Activated T-helper 1 cell treated with anti-CD3 and anti-CD28 coated beads, Interleukin-2, amount 50 U/mL, for 16 hours (primary cell): ENCODE measurements at places on chromosomes 5 and 9.

DNA sequence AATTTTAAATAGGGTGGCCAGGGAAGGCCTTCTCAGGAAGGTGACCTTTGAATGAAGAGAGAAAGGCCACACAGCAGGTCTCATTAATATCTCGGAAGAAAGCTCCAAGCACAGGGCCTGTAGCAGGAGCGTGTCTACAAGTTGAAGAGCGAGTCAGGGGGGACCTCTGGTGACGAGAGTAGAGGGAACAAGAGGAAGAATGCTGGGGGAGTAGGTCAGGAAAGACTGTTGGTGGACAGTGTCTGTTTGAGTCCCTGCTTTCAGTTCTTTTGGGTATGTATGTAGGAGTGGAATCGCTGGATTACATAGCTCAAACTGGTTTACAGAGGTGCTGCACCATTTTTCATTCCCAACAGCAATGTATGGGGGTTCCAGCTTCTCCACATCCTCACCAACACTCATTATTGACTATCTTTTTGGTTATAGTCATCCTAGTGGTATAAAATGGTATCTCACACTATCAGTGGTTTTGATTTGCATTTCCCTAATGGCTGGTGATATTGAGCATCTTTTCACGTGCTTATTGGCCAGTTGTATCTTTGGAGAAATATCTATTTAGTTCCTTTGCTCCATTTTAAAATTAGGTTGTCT lies 55.8 kb downstream of the NUP214 start:
- DNase-seq, result no peak

GRCh38 chr9:116589392-116590354 lies 97.4 kb upstream of the TRIM32 start:
- no peak for DNase-seq

DNA sequence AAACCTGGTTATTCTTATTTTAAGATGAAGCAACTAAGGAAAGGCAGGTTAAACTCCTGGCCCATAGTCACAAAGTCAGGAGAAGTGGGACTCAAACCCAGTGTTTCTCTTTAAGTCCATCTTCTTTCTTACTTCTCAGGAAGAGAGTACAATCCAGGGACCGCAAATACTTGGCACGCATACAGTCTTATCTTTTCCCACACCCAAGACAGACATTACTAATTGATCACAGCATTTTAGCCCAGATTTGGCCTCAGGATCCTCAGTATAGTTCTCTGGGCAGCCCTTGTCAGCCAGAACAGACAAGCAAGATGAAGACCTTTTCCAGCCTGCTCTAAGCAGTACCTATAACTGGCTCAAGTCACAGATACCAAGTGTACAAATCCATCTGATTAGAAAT lies 125.5 kb upstream of the RAI14 start:
- DNase-seq, result no peak

- DNase-seq, result no peak
Observed at GRCh38 chr5:1013948-1014301, 5.3 kb downstream of the NKD2 start.

- DNase-seq, result no peak
Observed at GRCh38 chr5:98106116-98107031, 667.1 kb upstream of the RGMB start.

- no peak for DNase-seq
Observed at GRCh38 chr9:79123415-79123814, 448.4 kb upstream of the TLE4 start.

GRCh38 chr5:173869316-173869715 lies 18.8 kb upstream of the CPEB4 start:
- no peak for DNase-seq

- DNase-seq, result no peak
Observed at GRCh38 chr9:114309096-114309495, 13.8 kb upstream of the ORM1 start.

DNA sequence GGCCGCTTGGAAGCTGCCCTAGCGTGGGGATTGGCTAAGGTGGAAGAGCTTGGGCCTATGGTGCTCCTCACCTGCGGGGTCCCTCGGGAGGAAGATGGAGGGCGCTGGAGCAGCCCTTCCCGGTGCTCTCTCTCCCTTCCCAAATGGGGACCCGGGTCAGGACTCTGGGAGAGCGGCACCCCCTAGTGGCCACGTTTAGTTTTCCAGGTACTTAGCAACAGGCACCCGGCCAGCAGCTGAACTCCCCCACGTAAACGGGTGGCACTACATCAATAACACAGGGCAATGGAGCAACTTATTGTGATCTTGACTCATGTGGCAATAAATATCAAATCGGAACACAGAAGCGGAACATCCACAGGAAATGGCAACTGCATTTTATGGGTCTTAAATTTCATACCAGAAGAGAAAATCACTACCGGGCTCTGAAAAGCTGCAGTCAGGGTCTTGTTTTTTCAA lies 316.6 kb downstream of the AGTPBP1 start:
- no peak for DNase-seq

- DNase-seq, result no peak
Observed at GRCh38 chr5:56145106-56145505, 88.0 kb downstream of the ANKRD55 start.

GRCh38 chr5:151696470-151697061 lies 9.9 kb upstream of the SPARC start:
- no peak for DNase-seq

- no peak for DNase-seq
Observed at GRCh38 chr5:158422653-158423515, 563.9 kb upstream of the CLINT1 start.

DNA sequence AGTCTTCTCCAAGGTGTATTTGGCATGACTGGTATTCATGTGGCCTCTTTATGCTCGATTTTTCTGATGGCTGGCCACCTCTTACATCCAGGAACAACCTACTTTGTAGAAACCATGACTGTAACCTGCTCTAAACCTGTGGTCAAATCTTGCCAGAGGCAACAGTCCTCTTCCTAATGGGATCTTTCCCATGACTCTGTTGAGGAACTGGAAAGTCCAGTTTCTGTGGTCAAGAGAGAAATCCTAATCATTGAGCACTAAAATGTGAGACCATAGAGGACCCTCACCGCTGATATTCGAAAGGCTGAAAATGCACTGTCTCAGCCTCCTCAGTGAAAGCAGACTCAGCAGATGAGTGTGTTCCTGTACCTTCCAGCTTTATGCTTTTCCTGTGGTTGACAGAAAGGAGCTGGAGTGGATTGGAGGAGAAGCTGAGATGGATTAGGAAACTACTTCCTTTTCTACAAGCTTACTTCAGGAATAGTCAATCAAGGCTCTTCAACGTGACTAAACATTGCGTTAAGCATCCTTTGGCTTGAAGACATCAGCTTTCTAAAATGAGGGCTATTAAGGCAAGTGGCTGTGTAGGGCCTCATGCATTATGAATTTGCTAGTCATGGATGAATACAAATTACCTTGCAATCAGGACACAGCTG lies 69.7 kb upstream of the DAPK1 start:
- no peak for DNase-seq

DNA sequence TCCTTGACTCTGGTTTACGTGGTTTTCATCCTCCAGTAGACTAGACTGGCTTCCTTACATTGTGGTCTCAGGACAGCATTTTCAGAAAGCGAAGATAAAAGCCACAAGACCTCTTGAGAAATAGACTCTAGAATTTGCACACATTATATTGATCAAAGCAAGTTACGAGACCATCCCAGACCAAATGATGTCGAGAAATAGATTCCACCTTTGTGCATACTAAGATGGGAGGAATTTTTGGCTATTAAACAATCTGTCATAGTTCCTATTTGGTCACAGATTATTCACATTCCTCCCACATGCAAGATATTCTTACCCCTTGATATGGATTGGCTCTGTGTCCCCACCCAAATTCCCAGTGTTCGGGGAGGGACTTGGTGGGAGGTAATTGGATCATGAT lies 65.6 kb downstream of the TEX10 start:
- DNase-seq, result no peak

DNA sequence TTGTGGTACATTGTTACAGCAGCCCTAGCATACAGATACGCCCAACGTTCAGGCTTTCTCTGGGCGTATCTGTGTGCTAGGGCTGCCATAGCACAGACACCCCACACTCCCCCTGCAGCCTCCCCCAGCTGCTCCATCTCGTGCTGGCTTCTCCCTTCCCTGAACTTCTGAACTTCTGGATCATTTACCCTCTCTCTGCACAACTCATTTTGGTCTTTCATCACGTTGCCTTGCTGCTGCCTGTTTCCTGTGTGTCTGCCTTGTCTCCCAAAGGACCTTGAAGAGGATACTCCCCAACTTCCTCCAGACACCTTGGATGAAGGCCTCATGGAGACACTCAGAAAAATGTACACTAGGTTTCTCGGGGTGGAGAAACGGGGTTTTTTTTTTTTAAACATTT lies 37.3 kb downstream of the SLIT3 start:
- DNase-seq, result no peak

- DNase-seq, result no peak
Observed at GRCh38 chr5:10400831-10401230, 40.8 kb upstream of the ROPN1L start.

DNA sequence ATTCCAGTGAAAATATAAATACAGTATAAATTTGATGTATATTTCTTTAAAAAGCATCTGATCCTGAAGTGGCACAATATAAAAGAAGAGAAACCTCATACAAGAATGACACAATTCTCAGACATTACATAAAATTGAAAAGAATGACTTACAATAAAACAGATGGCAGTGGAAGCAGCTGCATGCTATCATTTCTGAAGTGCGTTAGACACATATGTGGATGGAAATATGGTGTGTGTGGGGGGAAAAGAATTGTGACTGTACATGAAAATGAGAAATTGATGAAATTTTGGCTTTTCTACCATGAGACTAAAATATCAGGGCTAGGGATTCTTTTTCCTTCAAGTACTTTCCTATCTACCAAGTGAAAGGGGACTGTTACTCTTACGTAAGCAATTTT lies 45.9 kb upstream of the CDH18 start:
- no peak for DNase-seq

DNA sequence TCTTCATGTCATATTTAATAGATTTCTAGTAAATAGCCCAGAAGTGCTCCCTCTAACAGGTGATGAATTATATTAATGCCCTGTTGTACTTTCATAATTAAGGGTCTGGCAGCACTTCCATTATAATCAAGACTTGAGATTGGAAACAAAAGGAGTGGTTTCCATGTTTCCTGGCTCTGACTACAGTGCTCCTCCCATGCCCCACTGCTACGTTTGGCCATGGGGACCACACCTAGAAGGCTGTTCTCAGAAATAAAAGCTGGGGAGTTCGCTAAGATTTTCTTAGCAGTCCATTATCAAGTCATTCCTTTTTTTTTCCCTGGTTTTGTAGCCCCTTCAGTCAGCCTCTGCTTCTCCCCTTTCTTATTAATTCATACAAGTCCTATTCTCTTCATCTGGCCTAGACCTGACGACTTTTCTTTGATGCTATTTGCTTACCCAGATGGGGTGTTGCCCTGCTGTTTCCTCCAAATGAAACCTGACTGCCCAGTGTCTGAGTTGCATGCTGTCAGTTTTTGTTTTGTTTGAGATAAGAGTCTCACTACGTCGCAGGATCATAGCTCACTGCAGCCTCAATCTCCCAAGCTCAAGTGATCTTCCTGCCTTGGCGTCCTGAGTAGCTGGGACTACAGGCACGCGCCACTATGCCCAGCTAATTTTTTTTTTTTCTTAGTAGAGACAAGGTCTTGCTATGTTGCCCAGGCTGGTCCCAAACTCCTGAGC lies 312.1 kb upstream of the EFNA5 start:
- no peak for DNase-seq

- no peak for DNase-seq
Observed at GRCh38 chr5:144484124-144484897, 313.6 kb downstream of the KCTD16 start.

DNA sequence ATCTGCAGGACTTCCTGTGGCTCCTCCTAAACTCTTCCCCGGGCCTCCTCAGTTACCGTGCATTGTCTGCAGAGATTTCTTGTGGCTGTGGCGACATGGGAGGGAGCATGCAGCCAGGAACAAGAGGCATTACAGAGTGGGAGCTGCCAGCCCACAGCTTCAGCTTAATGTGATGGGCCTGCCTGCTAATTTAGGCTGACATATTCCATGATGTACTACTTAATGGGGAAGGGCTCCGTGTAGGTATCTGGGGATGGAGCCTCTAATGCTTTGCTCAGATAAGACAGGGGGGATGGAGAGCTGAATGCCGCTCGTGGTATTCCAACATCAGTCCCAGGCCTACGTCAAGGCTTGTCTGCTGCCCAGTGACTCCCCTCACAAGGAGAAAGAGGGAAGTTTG lies 137.6 kb upstream of the GPR151 start:
- DNase-seq, result no peak

- no peak for DNase-seq
Observed at GRCh38 chr9:81716409-81716808, 27.1 kb upstream of the TLE1 start.
